ENCODE measurements at places on chromosomes 6 and 20.

DNA sequence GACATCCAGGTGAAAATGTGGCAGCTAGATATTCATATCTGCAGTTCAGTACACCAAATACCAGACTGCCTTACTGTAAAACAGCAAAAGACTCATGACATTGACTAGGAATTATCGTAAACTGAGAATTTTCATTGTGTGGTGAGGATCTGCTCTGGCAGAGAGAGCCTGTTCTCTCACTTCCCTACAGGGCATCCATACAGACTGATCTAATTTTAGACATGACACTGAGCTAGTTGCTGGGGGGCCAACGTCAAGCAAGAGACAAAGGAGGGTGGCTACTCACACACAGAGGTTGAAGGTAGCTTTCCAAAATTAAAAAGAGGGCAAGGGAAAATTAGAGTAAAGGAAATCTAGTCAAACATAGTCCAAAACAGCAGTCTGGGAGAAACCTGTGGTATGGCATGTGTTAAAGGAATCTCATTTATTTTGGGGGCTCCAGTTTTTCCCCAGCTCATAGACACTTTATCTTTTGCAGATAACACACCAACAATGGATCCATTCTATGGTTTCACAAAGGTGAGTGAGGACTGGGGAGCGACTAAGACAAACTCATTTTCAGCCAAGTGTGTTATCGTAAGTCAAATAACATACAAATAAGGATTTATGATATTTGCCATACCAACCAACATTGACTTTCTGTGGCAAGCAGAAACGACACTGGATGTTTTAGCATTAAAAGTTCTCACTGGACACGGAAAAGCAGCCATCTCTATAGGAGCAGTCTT lies 36.6 kb upstream of the NHSL1 start:
- no peak for DNase-seq

- DNase-seq = no peak
Observed at GRCh38 chr6:18117136-18117535, 5.3 kb downstream of the NHLRC1 start.

DNA sequence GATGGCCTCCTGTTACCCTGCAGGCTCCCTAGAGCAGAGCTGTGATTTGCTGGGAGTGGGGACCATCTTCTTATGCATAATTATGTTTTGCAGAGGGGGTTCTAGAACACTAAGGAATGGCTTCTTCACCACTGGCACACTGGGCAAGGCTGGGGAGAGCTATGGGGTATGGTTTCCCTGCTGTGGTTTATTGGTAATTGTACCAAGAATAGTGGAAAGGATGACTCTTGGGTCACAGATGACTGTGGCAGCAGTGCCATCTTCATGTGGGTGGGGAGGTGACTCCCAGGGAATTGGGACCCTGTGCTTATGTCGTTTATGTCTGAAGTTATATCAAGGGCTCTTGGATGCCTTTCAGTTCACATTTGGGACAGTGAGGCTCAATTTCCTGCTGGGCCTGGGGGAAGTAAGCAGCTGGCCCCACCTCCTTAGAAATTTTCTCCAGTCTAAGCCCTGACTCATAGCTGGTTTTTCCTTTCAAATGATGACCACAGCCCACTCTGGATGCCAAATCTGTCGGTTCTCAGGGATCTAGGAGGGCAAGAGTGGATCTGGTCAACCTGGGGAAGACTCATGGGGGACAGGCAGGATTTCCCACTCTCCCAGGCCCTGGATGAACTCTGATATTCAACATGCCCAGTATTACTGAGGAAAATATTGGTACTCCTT lies 230.8 kb downstream of the LRFN2 start:
- no peak for DNase-seq

DNA sequence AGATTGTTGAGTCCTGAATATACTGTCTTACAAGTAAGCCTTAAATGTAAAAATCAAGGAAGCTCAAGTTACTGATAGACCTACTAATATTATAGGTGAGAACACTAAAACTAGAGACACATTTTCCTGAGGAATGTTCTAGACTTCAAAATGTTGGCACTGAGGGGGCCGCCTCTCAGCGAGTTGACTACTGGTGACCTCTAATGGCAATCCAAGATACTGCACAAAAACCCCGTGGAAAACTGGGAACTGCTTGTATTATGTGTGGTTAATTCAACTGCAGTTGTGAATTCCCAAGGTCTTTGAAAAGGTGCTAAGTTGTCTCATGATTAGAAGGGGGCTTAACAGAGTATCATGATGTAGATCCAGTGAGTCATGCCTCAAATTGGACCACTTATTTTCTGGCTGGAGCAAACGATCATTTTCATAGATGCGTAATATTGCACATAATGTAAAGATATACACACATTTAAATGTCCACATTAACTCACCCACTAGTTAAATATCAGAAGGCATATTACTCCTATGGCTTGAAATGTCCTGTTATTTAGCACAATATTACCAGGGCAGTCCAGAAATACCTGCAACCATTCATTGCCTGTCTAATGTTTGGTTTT lies 336.2 kb downstream of the FOXA2 start:
- no peak for DNase-seq

GRCh38 chr6:159762681-159763293 lies 942 bp downstream of the ACAT2 start:
- DNase-seq = peak; percentile 30

DNA sequence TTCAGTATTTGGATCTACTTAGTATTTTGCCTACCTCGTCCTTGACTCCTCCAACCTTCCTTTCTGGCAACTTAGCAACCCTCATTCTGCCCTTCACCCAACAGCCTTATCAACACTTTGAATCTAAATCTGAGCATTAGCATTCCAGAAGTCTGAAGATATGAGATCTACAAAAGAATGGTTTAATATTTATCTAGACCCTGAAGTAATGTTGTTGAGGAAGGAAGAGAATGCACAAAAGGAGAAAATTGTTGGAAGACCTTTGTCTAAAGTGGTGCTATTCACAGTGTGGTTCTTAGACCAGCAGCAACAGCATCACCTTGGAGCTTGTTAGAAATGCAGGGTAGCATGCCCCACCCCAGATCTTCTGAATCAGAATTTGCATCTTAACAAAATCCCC lies 198.2 kb upstream of the PLCB4 start:
- no peak for DNase-seq

DNA sequence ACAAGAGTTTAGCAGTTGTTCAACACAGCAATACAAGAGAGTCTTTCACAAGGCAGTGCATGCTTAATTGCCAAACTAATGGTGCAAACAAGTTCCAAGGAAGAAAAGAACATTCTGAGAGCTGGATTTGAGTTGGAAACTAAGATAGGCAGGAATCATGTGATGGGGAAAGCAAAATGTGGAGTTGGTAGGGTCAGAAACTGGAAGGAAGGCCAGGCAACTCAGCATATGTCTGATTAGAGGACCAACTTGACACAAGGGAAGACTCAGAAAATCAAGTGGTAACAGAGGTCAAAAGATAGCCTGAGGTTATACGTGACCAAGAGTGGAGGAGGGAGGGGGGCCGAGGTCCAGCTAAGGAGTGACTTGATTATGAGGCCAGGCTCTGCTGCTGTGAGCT lies 117.3 kb downstream of the SMLR1 start:
- no peak for DNase-seq

DNA sequence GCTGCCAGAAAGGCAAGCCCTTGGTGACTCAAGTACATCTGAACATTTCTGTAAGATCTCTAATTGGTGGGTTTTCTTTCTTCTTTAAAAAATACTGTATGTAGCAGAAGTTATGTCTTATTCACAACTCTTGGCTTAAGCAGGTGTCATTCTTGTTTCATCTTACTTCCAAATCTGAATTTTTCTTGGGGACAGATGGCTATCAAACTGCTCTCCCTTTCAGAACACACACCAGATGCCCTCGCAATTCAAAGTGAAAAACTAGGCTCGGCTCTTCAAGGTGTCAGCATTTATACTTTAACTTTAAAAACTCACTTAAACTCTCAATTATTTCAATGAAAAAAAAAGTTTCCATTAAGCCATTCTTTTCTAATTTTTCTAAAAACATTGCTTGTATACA lies 49.7 kb downstream of the PAK5 start:
- no peak for DNase-seq

- DNase-seq = no peak
Observed at GRCh38 chr6:87444362-87444761, 28.4 kb upstream of the SLC35A1 start.

GRCh38 chr20:60632391-60633262 lies 619.4 kb upstream of the CDH4 start:
- DNase-seq = no peak

DNA sequence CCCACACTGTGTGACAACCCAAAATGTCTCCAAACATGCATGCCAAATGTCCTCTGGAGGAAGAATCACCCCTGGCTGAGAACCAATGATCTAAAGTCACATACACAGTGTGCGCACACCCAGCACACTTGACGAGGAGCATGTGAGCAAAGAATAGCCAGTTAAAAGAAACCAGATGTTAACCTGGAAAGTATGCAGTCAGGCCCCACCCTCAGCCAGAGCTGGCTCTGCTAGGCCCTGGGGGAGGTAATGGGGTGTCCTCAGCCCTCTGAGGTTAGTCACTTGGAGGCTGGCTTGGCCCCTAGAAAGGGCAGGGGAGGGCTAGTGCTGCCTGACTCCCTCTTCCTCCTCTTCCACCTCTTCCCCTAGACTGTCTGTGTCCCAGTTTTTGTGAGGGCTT lies 15.2 kb upstream of the GUCA1A start:
- no peak for DNase-seq

DNA sequence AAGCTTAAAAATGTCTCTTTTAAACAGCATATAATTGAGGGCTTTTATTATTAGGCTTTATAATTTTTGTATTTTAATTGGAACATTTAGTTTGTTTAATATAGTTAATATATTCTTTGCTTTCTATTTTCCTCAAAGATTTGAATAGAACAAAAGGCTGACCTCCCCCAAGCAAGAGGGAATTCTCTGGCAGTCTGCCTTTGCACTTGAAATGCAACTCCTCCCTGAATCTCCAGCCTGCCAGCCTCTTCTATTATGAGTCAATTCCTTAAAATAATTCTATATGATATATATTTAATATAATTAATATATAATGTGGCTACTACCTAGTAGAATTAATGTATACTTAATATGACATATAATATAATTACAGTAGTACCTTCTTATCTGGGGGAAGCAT lies 69.2 kb downstream of the PTPRA start:
- DNase-seq = no peak

- DNase-seq = no peak
Observed at GRCh38 chr6:70180901-70181599, 121.8 kb downstream of the COL9A1 start.

- no peak for DNase-seq
Observed at GRCh38 chr6:21713481-21713880, 119.9 kb downstream of the SOX4 start.

DNA sequence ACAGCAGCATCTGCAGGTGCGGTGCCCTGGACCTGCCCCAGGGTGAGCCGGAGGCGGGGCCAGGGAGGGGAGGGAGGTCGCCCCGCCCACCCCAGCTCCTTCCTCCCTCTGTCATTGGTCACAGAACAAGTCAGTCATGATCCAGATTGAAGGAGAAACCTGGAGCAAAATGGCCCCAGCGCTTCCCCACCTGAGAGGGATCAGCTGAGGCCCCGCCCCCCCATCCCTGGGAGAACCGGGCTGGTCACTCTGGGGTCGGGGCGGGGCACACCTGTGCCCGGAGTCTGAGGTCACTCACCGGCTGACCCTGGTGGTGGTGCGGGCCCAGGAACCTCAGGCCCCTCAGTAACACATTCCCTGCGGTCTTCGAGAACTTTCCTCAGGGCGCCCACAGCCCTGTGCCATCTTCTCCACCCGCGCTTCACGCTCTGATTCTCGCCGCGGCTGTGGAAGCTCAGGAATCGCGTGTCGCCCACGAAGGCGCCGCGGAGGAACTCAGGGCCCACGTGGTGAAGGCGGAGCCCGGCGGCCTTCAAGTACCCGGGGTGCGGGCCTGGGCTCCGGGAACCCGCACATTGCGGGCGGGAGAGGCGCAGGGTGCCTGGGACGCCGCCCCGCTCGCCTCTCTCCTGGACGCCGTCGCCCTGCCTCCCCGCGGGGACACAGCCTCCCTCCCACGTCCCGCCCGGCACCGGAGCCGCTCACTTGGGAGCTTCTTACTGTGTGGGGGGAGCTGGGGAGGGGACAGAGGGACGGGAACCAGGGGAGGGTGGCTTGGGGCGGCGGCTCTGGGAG lies 36.4 kb upstream of the HLA-C start:
- DNase-seq = peak; percentile 70
